ENCODE measurements at places on chromosomes 2 and 18.

- DNase-seq = no peak
Observed at GRCh38 chr18:42576124-42576523, 539.4 kb downstream of the RIT2 start.

GRCh38 chr18:68114989-68115388 lies 598.5 kb upstream of the DSEL start:
- no peak for DNase-seq

DNA sequence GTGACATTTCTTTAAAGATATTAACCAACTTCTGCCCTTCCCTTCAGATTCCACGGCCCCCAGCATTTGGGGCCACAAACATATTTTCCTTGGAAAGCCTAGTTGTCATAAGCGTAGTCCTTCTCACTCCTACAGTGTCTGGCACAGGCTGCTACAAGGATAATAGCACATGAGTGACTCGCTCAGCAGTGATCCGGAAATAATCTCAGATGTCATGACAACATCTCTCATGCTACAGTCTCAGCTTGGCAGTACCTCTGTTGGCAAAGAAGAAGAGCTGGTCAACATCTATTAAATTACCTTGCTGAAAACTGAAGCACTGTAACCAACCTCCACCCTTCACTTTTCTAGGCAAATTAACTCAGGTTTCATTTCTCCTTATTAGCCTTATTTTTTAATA lies 351.7 kb downstream of the RAD51AP2 start:
- DNase-seq = no peak

GRCh38 chr2:172082105-172082943 lies 3.0 kb upstream of the DLX1 start:
- DNase-seq = no peak

DNA sequence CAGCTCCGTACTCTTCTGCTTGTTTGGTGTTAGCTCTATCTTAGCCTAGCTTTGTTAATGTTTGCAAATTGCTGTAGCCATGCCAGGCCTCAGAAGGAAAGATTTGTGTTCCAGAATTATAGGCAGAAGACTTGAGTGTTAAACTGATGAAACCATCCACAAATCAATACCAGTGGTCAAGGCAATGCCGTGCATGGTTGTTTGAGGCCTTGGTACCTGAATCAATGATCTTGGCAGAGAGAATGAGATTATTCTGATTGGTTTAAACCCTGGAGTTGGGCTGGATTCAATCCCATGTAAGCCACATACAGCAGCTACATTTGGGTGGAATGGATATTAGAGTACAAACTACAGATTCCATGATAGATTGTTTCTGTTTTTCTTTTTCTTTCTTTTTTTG lies 4.9 kb downstream of the HADHB start:
- no peak for DNase-seq

DNA sequence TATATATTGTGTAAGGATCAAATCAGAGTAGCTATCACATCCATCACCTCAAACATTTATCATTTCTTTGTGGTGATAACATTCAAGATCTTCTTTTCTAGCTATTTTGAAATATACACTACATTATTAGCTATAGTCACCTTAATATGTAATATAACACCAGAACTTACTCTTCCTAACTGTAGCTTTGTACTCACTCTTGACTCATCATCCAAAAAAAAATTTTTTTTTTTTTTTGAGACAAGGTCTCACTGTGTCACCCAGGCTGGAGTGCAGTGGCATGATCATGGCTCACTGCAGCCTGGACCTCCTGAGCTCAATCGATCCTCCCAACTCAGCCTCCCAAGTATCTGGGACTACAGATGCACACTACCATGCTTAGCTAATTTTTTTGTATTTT lies 153.3 kb downstream of the EML6 start:
- no peak for DNase-seq

DNA sequence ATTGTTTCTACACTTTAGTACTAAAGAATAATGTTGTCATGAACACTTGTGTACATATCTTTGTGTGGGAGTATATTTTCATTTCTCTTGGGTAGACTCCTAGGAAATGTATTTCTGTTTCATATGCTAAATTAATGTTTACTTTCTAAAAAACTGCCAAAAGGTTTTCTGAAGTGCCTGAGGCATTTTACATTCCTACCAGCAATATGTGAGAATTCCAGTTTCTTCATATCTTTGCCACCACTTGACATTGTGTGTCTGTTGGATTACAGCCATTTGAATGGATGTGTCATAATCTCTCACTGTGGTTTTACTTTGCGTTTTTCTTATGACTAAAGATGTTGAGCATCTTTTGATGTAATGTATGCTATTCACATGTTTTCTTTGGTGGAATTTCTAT lies 428.2 kb upstream of the KCNH7 start:
- peak; percentile 22 for DNase-seq

GRCh38 chr2:83572400-83572799 lies 886.7 kb downstream of the SUCLG1 start:
- no peak for DNase-seq

DNA sequence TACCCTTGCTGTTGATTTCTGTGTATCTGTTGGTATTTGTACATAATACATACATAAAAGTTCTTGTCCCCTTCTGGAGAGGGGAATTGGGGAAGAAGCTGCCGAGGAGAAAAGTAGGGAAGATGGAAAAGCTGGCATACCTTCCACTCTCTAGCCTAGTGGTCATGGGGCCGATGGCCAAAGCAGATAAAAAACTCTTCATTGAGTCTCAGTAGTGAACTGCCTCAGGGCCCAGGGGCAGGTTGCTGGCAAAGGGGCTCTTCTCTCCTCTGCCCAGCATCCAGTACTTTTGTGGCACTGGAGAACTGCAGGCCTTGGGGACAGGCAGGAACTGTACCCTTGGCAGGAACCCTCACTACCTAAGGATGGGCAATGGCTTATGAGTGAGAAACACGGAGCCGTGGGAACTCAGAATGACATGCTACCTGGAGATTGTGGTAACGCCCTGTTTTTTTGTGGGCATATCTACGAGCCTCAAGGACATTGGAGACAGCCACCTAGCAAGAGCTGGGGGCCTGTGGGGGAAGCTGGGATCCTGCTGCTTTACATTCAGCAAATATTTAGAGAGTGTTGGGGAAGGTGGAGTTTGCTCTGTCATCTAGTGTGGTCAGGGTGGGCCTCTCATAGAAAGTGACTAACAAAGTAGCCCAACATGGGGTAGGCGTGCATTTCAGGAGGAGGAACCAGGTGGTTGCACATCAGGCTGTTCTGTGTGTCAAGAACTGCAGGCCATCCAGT lies 22.6 kb upstream of the ITGB6 start:
- DNase-seq = no peak

DNA sequence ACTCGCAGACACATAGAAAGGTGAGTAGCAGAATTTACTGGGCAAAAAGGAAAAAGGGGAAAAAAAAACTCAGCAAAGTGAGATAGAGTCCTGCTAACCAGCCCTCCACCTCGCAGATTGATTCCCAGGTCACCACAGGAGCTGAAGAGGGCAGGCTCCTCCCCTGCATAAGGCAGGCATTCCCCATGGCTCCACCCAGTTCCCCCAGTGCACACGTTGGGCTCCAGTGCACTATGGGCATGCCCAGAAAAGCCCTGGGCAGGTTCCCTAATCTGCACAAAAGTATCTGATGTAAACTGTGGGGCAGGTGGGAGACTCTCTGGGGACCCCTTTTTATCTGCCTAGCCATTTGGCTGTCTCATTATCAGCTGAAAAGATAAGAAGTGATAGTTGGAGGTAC lies 461.2 kb upstream of the TMEFF2 start:
- no peak for DNase-seq

- peak; percentile 93 for DNase-seq
Observed at GRCh38 chr2:43178602-43179542, 47.5 kb downstream of the ZFP36L2 start.

- DNase-seq = peak; percentile 6
Observed at GRCh38 chr2:95392730-95393455, 9.6 kb upstream of the FAHD2A start.

- no peak for DNase-seq
Observed at GRCh38 chr2:67039517-67040103, 357.5 kb upstream of the ETAA1 start.

GRCh38 chr2:233449081-233449901 lies 95.0 kb downstream of the DGKD start:
- DNase-seq = peak; percentile 87

DNA sequence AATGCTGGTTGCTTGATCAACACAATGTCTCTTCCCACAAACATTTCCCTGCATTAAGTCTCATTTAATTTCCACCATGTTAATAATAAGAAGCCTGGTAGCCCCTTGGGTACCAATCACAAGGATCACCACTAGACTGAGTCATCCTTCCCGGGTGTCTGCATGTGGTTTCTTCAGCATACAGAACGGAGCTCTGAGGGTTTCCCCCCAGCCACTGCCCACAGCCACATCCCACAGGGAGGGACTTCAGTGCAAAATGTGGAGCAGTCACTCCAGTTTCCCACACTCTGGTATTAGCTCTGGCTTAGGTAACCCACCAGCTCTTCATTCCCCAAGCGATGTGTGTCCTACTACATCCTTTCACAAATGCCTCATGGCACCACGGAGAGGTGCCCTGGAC lies 42.7 kb upstream of the POLE4 start:
- no peak for DNase-seq

DNA sequence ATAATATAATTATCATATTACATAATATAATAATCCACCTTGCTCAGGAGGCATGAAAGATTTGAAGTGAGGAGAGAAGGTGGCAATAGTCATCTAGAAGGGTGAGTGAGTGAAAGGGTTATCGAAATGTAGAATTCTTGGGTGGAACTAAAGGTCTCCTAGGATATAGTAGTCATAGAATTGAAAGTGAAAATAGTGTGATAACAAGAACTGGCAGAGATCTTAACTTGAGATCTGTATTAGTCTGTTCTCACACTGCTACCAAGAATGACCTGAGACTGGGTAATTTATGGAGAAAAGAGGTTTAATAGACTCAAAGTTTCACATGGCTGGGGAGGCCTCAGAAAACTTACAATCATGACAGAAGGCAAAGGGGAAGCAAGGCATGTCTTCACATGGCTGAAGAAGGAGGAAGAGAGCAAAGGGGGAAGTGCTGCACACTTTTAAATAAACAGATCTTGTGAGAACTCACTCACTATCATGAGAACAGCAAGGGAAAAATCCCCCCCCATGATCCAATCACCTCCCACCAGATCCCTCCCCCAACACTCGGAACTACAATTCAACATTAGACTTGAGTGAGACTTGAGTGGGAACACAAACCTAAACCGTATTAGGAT lies 351.5 kb downstream of the NR4A2 start:
- DNase-seq = no peak

DNA sequence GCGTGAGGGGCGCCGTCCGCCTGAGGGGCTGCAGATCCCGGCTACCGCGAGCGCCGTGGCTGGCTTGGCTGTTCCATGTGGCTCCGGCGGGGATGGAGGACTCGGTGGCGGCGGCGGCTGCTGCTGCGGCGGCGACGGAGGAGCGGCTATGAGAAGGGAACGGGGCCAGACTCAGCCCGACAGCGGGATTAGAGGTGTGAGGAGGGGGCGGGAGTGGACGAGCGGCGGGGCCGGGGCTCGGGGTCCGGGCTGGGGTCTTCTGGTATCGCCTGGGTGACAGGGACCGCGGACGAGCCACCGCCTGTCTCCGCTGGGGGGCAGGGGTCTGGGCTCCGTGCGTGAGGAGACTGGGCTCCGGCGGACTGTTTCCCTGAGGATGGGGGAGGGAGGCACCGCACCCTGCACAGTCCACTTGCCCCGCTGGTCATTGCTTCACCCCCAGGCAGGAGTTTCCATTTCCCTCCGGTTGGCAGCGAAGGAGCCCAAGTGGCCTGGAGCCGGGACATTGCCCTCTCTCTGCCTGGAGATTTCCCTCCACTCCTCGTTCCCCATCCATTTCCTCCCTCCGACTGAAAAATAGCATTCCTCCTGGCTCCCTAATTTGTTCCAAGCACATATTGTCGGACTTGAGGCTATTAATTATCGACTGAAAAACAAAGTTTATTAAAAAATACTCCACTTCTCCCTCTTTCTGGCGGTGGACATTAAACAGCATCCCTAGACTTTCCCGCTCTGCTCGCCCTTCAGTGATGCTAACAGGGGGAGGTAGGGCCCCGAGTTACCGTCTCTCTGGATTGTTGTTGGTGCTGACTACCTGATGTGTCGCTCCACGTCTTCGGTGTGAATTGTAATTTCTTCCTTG lies 577 bp downstream of the EHBP1 start:
- peak; percentile 73 for DNase-seq

DNA sequence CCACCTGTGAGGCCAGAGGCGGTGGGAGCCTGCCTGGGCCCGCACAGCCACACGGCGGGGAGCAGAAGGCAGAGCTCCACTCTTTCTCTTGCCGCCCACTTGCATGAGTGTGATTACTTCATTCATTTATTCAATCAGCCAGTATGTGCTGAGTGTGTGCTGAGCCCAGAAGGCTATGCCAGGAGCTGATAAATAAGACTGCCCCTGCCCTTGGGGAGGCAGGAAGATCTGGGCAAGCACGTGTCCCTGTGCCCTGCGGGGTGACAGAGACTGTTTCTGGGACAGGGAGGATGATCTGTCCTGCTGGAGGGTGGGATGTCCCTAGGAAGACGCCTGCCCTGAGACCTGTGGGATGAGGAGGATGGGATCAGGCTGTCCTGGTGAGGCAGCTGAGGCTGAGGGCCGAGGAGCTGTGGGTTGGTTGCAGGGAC lies 250.8 kb downstream of the DYSF start:
- DNase-seq = no peak
